Stomach (tissue), 19 donors: ENCODE measurements at places on chromosomes 7 and 10.

DNA sequence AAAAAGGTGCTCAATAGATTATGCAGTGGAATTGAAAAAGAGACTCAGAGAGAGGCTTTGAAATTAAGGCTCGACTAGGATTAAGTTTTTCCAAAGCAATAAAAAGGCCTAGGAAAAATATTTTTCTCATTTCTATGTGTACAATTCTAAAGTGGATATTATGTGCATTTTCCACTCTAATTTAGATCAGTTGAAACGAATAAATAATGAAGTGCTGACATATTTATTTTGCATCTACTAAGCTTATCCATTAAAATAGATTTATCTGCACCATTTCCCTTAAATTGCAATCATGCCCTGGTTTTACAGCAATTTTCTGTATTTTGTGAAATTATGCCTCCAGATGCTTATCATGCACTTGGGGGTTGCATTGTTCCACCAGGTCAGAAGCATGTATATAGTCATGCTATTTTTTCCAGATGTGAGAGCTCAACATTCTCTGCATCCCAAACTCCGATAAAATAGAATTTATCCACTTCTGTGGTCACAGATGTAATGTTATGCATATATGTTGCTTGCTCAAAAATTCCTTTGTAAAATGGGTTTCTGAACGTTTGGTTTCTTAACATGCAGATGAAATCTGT, 18.3 kb downstream of the FIGNL1 start:
- no peak for DNase-seq

DNA sequence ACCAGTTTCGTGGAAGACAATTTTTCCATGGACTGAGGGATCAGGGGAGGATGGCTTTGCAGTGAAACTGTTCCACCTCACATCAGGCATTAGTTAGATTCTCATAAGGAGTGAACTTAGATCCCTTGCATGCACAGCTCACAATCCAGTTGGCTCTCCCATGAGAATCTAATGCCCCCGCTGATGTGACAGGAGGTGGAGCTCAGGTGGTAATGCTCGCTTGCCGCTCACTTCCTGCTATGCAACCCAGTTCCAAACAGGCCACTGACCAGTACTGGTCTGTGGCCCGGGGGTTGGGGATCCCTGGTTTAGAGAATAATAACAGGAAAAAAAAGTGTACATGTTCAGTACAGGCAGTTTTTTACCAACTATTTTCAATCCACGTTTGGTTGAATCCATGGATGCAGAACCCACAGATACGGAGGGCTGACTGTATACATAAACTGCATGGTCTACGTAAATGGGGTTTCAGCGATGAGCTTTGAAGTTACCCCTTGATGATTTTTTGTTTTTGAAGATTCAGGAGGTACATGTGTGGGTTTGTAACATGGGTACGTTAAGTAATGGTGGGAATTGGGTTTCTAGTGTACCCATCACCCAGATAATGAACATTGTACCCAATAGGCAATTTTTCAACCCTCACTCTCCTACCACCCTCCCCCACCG, 24.5 kb downstream of the OGDH start:
- DNase-seq = no peak

DNA sequence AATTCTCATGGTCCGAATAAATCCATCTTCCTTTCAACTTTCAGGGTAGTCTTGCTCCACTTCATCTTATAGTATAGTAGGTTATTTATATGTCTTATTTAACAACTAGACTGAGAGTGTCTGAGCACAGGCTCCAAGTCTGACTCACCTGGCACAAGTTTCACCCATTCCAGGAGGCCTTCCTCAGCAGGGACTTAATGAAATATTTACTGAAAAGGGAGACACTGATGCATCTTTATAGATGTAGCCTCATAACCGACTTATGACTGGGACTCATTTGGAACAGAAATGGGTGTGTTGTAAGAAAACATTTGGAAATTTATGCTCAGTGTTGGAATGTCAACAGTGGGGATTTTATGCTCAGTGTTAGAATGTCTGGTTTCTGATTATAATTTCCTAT, 59.9 kb downstream of the CH25H start:
- DNase-seq = no peak

GRCh38 chr10:32054094-32054493, 2.1 kb downstream of the KIF5B start:
- DNase-seq = peak; percentile 83

- no peak for DNase-seq
These were observed 5.8 kb upstream of the FAM3C start for GRCh38 chr7:121401896-121402295.

DNA sequence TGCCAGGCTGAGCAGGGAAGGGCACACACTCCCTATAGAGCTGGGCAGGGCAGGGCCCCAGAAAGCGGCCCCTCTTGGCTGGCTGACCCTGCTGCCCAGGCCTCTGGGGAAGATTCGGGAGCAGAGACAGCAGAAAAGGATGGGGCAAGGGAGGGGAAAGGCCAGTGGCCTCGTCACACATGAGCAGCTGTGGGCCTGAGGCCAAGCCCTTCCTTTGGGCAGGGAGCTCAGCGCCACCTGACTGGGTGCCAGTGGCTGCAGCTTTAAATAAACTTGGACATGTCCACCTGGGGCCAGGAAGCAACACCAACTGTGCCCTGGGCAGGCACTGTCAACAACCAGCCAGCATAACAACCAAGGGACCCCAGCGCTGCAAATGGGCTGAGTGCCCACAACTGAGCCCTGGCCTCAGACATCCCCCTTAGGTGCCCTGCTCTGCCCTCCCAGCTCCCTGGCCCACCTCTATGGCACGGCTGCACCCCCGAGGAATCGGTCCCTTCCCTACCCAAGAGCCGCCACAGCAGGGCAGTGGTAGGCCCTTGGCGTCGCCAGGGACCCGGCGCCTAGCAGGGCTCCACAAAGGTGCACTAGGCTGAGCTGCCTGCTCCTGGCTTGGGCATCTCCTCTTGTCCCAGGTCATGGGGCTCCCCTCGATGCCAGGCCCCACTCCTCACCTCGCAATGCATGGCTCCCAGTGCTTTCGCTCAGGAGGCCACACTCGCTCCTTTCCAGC, 2.6 kb downstream of the CAMK2B start:
- DNase-seq = no peak

DNA sequence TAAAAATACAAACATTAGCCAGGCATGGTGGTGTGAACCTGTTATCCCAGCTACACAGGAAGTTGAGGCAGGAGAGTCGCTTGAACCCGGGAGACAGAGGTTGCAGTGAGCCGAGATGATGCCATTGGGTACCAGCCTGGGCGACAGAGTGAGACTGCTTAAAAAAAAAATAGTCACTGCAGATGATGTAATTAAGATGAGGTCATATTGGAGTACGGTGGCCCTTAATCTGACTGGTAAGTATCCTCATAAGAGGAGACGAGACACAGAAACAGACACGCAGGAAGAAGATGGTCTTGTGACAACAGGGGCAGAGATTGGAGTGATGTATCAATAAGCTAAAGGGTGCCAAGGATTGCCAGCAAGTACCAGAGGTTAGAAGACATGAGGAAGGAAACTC, 156.0 kb downstream of the FAM107B start:
- no peak for DNase-seq

- no peak for DNase-seq
These were observed 98.4 kb upstream of the CCNY start for GRCh38 chr10:35237766-35238512.

- DNase-seq = no peak
These were observed 197.7 kb downstream of the SEMA3A start for GRCh38 chr7:83996879-83997278.

GRCh38 chr7:122511268-122511667, 187.6 kb downstream of the RNF133 start:
- no peak for DNase-seq

DNA sequence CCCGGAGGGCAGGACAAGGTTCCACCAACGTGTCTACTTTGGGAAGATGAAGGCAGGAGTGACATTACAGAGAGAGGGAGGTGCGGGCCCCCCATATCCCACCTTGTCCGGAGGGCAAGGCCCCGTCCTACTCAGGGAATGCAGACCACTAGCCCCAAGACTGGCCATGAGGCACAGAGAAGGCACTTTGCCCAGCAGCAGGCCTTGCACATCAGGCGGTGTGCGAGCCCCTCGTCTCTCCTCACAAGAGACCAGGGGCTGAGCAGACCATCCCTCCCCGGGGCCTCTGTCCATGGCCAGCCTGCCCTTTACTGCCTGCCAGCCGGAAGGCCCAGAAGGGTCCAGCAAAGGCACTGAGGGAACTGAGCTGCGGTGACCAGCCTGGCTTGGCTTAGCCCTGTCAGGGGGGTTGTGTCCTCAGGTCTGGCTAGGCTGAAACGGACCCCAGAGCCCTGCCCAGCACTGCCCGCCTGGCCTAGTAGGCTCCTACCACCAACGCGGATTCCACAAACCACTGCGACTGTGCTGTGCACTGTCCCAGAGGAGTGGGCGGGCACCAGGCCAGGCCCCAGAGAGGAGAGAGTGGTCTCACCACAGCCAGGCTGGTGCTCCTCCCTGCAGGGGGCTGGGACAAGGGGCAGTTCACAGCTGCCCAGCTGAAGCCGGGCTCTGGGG, 16.7 kb downstream of the CAMK2B start:
- DNase-seq = no peak

- no peak for DNase-seq
These were observed 76.8 kb upstream of the LRRN3 start for GRCh38 chr7:111014079-111014478.

DNA sequence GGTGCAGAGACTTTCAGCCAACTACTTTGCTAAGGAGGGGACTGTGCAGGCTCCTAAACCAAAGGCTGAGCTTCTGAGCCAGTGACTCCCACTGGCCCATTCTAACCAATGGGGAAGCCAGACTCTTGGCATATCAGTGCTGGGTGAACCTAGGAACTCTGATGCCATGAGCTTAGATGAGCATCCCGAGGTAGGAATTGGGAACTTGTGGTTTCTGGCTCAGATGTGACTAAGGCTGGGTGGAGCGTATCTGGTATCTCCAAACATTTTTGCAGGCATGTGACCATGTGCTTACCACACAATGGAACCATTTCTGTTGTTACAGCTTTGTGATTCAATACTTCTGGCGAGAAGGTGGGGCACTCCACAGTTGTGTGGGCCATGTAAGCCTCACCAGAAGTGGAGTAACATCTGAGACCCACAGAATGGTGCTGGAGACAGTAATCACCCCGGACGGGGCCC, 2.5 kb upstream of the AVPI1 start:
- DNase-seq = peak; percentile 38

GRCh38 chr7:111708072-111708471, 145.8 kb upstream of the IMMP2L start:
- DNase-seq = no peak

- DNase-seq = peak; percentile 29
These were observed 35.8 kb upstream of the ELN start for GRCh38 chr7:73992101-73992562.

DNA sequence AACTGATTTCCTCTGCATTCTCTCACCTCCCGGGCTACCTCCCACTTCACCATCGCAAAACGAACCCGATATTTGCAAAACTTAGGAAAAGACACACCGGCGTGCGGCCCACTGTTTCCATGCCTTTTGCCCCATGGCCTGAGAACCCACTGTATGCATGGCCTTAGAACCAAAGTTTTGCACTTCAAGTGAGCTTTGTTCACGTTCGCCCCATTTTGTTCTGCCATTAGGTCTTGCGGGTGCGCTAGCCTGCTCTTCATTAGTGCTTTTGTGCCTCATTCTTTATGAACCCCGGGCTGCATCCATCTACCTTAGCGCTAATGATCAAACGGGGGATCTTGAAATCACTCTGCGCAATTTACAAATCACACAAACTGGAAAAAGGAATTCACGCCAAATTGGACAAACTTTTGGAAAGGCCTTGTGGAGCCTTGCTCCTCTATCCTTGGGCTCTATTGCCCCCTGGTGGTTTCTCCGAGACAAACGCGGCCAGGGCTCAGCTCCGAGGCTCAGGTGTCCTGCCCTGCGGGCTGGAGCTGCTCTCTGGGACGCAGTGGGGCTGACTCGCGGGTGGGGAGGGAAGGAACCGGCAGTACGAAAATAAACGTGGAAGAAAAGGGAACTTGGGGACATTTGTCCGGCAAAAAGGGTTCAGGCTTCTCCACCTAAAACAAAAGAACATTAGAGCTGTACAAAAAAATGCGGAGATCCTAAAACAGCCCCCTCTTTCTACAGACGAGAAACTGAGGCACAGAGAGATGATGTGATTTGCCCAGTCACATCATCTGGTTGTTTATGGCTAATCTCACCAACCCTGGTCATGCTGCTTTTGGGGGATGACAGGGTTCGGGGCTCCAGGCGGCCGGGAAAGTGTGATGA, 300.4 kb upstream of the NFE2L3 start:
- DNase-seq = peak; percentile 80

DNA sequence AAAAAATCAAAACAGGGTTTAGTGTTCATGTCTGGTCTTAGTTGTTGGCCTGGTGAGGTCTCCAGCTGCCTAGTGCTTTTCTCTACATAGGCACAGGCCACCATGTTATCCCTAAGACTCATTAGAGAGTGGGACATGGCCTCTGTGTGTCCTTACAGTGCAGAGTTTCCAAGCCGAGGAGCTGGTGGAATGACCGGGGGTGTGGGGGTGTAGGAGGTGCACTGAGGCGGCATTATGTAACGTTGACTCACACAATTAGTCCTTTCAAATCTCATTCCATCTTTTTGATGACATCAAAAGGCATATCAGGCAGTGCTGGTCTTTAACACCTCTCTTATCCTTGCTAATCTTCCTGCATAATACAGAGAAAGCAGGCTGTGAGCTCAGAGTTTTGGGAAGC, 71.3 kb downstream of the MTPN start:
- no peak for DNase-seq

- DNase-seq = peak; percentile 12
These were observed 247.6 kb downstream of the EMX2 start for GRCh38 chr10:117790179-117790578.

DNA sequence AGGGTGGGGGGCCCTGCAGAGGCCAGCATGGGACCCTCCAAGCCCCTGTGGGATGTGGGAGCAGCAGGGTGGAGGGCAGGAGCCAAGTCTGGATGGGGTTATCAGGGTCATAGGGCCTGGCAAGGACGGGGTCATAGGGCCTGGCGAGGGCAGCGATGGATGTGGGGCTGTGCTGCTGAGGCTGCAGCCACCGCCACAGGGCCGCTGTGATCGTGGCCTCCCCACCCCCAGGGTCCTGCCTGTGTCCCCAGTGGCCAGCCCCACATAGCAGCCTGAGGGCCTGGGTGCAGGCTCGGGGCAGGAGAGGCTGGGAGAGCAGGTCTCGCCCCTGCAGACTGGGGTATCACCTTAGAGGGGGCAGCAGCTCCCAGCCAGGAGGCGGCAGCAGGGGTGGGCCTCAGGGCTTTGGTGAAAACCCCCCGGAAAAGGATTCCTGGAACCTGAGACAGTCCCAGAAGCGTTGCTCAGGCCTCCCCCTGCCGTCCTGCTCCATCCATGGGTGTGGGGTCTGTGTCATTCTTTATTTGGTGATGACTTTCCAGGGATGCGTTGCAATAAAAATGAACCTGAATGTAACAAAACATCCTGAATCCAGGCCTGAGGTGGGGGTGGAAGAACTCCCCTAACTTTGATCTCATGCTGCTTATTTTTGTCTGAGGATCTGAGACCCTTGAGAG, 107.3 kb upstream of the SHH start:
- no peak for DNase-seq

GRCh38 chr10:100551196-100551595, 15.5 kb downstream of the HIF1AN start:
- no peak for DNase-seq

GRCh38 chr10:100569687-100570481, 34.1 kb downstream of the HIF1AN start:
- peak; percentile 17 for DNase-seq

GRCh38 chr10:68871105-68871711, 29.9 kb upstream of the DDX50 start:
- no peak for DNase-seq
